NCI-H1417 (cell line): ENCODE measurements at places on chromosomes 7 and 10.

DNA sequence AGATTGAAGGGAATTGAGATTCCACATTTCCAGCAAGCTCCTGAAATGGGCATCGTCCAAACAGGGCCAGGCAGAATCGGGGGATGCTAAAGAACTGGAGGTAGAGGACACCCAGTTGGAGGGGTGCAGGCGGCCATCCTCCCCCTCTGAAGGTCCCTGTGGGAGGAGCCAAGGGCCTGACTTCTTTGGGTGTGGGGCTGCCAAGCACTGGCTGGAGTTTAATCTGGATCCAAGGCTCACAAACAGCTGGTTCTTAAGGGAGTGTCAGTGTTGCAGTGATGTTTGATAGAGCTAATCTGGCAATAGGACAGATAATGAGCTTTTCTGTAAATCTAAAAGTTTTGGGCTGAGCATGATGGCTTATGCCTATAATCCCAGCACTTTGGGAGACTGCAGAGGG, 20.8 kb downstream of the TSPAN14 start:
- no peak for DNase-seq

- DNase-seq, result no peak
Measured at GRCh38 chr7:71243736-71244410, 111.9 kb downstream of the GALNT17 start.

GRCh38 chr10:79239275-79239779, 107.9 kb upstream of the PPIF start:
- no peak for DNase-seq

DNA sequence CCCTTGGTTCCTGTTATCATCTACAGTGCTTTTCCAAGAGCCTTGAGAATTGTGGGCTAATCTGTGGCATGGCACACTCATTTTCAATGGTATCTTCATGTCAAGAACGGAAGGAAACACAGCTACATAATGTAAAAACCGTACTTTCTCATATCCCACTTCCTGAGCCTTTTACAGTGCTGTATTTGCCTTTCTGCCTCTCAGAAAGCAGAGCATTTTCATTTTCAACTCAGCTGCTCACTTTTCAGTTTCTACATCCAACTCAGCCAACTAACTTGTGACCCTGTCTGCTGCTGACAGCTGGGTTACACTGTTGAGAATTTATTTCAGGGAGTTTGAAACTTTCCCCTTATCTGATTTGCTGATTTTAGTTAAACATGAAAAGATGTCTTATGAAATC, 875.8 kb upstream of the KCND2 start:
- DNase-seq, result no peak

DNA sequence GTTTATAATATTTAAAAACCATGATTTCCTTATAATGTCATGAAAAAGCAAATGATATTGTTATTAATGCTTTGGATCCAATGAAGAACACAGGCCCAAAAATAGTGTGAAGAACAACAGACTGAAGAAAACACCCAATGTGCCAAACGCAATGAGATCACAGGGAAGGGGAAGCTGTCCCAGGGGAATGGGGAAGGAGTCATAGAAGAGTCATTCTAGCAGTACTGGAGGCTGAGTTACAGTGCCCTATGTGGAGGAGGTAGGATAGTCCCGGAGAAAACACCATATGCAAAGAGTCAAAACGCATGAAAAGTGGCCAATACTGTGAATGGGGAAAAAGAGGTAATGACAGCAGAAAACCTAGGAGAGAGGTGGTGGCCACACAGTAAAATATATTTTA, 50.9 kb downstream of the TPK1 start:
- DNase-seq, result no peak

- no peak for DNase-seq
Measured at GRCh38 chr10:124251317-124252065, 158.1 kb upstream of the CHST15 start.

DNA sequence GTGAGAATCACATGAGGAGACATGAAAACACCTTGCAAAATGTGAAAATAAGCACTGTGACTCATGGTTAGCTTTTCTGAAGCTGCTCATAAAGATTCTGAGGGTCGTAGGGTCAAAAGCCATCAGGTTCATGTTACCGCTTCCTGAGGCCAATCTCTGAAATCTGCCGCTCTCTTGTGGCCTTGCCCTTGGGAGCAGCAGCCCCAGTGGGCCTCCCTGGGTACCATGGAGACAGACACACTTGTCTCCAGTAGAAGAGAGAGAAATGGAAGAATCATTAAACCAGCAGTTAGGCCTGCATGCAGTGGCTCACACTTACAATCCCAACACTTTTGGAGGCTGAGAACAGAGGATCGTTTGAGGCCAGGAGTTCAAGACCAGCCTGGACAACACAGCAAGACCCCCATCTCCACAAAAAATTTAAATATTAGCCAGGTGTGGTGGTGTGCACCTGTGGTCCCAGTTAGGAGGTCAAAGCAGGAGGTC, 42.8 kb downstream of the NIPSNAP2 start:
- peak; percentile 4 for DNase-seq

GRCh38 chr10:79391231-79392019, 44.2 kb downstream of the PPIF start:
- DNase-seq, result no peak
